Chondrocyte (in vitro differentiated cells): ENCODE measurements at places on chromosomes 16 and 17. TPM values are rescaled to one million over a fixed set of nuclear protein-coding genes. Genes with fewer than 3 reads are reported as not detected.

MEOX1 gene
- total RNA-seq, result 0.07 TPM in 1 of 3 replicates, not detected in the others

DNA sequence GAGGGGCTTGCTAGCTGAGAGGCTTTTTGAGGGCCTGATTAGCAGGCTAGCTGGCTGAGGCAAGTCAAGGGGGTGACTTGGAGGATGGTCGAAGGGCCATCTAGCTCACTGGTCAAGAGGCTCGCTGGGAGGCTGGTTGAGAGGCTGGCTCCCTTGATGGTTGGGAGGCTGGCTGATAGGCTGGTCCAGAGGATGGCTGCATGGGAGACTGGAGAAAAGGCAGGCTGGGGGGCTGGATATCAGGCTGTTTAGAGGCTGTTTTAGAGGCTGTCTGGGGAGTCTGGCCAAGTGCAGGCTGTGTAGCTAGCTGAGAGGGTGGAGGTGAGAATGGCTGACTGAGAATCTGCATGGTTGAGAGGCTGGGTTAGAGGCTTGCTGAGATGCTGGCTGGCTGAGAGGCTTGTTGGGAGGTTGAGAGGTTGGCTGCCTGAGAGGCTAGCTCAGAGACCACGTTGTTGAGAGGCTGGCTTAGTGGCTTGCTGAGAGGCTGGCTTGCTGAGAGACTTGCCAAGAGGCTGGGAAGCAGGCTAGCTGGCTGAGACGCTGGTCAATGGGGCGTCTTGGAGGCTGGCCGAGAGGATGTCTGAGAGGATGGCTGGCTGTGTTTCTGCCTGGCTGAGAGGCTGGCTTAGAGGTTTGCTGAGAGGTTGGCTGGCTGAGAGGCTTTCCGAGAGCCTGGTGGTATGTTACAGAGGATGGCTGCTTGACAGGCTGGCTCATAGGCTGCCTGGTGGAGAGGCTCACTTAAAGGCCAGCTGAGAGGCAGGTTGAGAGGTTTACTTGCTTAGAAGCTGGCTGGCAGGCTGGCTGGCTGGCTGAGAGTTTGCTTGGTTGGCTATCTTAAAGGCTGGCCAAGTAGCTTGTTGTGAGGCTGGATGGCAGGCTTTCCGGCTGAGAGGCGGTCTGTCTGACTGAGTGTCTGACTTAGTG is 36.6 kb upstream of the ACSM2B start:
- no peak for DNase-seq
- H3K27ac ChIP-seq, result no peak overlapping the region
- peaks cover 8% of the 10 kb centered on the region for H3K4me1 ChIP-seq
- no peaks in the 10 kb centered on the region for H3K36me3 ChIP-seq

DNA sequence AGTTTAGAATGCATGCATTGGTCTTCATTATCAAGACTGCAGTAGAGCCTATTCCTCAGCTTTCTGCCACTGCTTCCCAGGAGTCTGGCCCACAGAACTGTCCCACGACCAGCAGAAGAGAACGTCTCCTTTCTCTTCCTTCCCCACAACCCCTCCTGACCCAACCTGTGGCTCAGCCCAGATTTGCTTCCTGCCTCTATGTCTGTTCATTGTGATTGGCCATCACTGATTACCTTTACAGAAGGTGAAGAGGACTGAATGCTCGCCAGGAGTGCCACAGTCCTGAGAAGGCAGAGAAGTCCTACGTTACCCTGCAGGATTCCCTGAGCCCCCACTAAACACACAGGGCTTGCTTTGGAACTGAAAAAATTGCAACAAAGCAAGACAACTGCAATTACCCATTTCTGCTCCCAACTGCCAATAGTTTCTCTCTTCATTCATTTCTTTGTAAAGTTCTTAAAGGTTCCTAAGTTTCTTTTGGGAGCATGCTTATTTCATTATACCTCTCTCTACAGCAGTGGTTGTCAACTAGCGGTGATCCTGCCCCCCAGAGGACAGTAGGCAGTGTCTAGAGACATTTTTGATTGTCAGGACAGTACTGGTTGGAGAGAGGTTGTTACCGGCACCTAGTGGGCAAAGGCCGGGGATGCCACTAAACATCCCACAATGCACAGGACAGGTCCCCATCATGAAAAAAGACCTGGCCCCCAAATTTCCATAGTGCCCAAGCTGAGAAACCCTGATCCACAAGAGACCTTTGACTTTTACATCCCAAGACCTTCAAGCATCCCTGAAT is 4.5 kb upstream of the NAT9 start:
- peaks cover 29% of the 10 kb centered on the region for H3K4me1 ChIP-seq
- H3K27me3 ChIP-seq, result no peaks in the 10 kb centered on the region
- H3K36me3 ChIP-seq, result peaks cover 11% of the 10 kb centered on the region
- DNase-seq, result no peak

DNA sequence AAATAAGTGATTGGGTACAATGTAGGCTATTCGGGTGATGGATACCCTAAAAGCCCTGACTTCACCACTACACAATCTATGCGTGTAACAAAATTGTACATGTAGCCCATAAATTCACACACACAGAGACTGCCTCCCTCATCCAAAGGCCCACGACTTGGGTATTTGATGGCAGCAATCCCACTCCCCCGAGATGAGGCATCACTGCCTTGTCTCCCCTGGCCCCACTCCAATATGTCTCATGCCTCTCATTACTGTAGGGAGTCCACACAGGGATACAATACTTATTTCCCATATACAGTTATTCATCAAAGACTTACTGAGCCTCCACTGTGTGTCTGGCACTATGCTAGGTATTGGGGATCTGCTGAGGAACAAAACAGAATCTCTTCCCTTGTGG is 192.6 kb downstream of the CBLN1 start:
- no peak for DNase-seq
- no peaks in the 10 kb centered on the region for H3K27me3 ChIP-seq
- H3K4me1 ChIP-seq, result no peaks in the 10 kb centered on the region
- no peaks in the 10 kb centered on the region for H3K36me3 ChIP-seq
- no peak overlapping the region for H3K27ac ChIP-seq
- H3K4me3 ChIP-seq, result no peak overlapping the region
